ENCODE measurements at places on chromosomes 1 and 21.

DNA sequence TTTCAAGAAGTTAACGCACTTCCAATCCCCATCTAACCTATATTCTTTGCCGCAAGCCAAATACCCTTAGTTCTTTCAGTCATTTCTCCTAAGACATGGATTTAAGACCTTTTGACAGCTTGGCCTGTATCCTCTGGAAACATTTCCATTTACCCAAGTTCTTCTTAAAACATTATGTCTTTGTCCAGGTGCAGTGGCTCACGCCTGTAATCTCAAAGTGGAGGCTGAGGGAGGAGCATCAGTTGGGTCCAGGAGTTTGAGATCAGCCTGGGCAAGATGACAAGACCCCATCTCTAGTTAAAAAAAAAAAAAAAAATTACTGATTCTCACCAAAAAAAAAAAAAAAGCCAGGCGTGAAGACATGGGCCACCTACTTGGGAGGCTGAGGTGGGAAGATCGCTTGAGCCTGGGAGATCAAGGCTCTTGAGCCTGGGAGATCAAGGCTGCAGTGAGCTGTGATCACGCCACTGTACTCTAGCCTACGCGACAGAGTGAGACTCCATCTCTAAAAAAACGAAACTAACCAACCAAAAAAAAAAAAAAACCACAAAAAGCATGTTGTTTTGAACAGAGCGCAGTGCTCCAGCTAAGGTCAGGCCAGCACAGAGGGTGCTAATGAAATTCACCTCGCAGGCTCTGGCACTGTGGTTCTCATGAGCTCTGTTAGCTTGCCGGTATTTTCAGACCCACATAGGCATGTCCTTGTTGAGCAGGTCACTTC lies 36.0 kb downstream of the NUAK2 start:
- peak; percentile 55 for DNase-seq

DNA sequence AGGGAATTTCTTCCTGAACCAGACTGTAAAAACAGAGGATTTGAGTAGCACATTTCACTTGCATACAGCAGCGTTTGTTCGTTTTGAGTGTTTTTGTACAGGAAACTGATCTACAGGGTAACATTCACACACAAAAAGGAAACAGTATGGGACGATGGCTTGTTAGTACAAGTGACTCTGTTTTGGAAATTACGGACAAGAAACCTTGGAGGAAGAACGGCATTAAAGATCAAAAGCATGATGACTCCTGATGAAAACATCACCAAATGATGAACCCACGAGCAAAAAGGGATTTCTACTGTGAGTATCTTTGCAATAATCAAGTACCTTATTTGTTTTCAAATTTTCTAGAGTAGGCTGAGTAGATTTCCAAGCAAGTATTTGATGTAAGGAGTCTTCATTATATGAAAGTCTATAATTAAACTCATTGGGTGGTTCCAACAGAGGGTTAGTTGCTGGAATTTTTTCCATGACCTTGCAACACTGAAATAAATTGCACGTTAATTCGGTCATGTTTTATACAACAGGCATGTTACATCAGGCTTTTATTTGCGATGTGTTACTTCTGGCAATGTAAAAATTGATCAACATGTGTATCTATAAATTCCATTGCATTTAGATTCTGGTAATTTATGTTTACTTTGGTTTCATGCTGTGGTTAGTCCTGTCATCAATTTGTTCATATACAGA lies 76.7 kb upstream of the KCNK2 start:
- no peak for DNase-seq

DNA sequence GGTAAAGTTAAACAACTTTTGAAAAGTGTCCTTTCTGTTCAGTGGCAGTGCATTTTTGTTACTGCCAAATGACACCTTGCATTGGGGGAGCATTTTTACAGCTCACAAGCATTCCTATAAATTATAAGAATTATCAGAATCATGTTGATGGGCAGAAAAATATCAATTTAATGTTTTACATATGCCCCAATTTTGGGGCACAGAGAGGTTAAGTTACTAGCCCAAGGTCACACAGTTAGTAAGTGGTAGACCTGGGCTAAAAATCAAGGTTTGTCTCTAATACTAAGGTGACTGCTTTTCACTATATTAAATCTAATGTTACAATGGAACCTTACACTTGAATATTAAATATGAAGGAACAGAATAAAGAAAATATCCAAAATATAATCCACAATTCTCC lies 180.1 kb upstream of the IVNS1ABP start:
- DNase-seq, result no peak

- no peak for DNase-seq
Observed at GRCh38 chr1:112026016-112026415, 36.5 kb upstream of the KCND3 start.

- DNase-seq, result no peak
Observed at GRCh38 chr1:183998045-183998444, 39.5 kb downstream of the COLGALT2 start.

DNA sequence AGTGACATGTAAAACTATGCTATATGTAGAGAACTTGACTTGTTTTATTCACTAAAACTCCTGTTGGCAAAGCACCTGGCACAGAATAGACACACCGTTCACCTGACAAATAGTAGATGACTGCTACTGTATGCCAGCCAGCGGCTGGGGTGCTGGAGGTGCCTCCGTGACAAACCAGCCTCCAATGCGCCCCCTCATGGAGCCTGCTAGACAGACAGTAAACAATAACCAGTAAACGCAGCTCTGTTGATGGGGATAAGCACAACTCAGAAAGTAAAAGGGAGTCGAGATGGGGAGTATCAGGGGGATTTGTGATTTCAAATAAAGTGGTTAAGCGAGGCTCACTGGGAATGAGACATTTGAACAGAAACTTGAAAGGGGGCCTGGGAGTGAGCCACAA lies 107.2 kb downstream of the PRDM2 start:
- peak; percentile 20 for DNase-seq

DNA sequence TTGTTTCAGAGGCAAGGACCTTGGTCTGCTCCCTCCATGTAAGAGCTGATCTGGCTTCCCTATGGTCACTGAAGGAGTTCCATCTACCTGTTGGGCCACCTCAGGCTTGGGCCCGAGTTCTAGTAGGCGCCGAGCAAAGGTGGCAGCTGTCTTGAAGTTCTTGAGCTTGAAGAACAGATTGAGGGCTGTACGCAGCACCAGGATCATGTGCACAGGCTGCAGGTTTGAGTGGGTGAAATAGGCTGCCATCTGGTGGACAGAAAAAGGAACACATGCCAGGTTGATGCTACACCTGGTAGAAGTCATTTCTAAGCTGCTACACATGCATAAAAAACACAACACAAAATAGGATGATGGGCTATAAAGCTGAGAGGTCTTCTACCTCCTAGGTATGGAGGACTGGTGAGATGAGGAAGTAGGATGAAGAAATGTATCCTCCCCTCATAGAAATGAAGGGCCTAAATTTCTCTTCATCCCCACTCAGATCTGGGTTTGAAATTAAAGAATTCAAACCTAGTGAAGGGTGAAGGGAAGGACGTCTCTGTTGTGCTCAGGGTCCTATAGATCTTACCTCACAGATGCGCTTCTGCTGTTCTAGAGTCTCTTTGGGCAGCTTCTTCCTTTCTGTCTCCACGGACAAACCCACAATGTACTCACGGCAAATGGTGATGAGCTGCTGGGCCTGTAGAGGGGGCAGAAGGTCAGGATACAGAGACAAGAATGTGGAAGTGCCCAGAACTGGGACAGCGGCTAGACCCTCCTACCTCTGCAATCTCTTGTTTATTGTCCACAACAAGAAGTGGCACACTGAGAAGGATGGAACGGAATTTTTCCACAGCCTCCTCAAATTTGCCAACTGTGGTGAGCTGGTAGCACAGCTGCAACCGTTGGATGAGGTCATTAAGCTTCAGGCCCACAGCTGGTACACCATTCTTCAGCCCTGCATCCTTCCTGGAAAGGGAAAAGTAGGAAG lies 6.6 kb upstream of the PEX19 start:
- DNase-seq, result peak; percentile 66

GRCh38 chr1:1080122-1080757 lies 6.1 kb upstream of the RNF223 start:
- DNase-seq, result no peak

- no peak for DNase-seq
Observed at GRCh38 chr1:245338485-245338877, 183.7 kb downstream of the KIF26B start.

GRCh38 chr21:45873866-45874265 lies 107.7 kb upstream of the COL6A1 start:
- no peak for DNase-seq

DNA sequence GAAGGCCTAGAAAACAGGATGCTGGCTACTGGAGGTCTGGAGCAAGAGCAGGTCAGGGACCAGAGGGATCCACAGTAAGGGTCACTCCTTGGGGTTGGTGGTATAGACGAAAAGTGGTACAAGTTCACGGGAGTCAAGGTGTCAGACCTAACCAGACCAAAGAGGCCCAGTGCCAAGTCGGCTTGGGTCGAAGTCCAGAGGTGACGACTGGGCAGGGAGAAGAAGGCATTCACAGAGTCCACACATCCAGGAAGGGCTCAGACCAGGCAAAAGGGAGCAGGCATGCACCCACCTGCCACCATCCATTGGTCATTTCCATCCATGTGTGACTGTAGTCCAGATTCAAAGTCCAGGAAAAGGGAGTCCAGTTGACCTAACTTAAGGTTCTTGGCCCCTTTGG lies 27.1 kb upstream of the SYT6 start:
- DNase-seq, result no peak

DNA sequence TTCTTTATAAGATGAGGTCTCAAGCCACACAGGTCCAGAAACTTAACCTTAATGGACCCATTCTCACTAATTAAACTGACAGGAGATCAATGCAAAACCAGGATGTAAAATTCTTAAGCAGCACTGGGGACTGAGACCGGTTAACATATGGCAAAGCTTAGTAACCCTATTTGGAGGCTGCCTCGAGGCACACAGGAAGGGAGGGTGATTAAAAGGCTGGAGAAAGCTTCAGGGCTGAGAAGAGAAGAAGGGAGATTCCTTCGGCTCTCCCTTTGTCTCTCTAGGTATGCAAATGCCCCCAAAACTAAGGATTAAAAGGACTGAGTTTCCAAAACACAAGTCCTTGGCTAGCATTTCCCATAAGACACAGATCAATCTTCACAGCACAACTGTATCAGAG lies 120.8 kb upstream of the DSCAM start:
- DNase-seq, result no peak

DNA sequence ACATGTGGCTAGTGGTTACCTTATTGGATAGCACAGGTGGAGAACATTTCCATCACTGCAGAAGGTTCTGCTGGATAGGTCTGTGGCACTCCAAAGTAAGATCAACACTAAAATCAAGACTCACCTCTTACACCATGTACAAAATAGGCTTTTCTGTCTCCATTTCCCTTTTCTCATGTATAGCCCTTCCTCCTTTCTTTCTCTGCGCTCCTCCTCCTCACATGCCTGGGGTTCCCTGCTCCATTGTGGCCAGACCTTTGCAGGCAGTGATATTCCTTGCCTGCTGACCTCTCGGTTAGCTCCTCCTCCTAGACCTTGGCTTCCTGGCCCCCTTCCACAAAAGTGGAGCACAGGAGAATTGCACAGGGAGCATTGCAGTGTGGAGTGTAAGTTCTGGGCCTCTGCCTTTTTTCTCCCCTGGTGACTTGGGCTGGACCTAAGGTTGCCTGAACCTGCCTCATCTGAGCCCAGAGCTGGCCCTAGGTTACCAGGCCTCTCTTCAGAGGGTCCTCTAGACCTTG lies 33.2 kb upstream of the RBM15 start:
- no peak for DNase-seq

Data from activated naive CD4-positive, alpha-beta T cell treated with Interleukin-2 at 50 U/mL for 16 hours (primary cell).